Activated naive CD4-positive, alpha-beta T cell (primary cell): ENCODE measurements at places on chromosomes 2 and 18.

DNA sequence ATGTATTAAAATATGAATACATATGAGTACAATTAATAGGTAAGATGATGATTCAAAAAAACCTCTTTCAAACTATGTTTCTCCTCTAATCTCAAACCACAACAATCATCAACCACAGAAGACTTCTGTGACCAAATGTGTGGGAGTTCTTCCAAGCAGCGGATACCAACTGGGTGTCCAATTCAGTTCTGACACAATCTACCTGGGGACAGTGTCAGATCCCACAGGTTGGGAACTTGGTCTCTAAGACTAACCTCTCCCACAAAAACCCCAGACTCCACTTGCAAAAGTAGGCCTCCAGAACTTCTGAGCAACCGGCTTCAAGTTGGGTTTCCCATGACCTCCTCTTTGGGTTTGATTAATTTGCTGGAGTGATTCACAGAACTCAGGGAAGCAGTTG lies 26.9 kb downstream of the FASTKD1 start:
- no peak for DNase-seq

DNA sequence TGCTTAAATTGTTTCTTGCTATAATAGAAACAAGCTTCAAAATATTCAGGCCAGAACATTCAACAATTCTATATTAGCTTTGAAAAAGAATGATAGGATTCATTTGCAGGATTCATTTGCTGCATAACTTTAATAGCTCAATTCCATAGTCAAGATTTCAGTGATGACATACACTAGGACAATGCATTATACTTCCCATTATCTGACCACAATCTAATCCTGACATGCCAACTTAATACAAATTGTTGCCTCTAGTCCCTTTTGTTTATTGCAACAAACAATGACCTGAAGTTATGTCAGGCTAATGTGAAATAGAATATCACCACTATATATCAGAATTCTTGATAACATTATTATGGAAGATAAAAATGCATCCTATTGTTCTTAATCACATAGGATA lies 169.4 kb downstream of the DNAH7 start:
- no peak for DNase-seq

DNA sequence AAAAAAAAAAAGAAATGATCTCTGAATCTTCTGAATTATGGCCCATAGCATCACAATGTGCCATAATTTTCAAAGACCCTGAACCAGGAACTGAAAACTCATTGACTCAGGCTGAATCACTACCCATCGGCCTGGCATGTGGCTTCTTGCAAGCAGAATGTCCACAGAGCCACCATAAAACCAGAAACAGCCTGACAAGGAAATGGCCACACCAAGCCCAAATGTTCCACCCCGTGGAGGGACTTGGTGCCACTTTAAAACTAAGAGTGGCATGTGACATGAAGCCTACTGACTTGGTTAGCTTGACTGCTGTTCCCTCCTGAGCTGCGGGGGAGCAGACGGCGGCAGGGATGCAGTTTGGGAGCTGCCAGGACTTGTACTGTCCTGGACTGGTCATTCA lies 71.2 kb upstream of the RBM44 start:
- DNase-seq = no peak

- no peak for DNase-seq
Measured at GRCh38 chr2:72800492-72800891, 25.3 kb downstream of the EXOC6B start.

DNA sequence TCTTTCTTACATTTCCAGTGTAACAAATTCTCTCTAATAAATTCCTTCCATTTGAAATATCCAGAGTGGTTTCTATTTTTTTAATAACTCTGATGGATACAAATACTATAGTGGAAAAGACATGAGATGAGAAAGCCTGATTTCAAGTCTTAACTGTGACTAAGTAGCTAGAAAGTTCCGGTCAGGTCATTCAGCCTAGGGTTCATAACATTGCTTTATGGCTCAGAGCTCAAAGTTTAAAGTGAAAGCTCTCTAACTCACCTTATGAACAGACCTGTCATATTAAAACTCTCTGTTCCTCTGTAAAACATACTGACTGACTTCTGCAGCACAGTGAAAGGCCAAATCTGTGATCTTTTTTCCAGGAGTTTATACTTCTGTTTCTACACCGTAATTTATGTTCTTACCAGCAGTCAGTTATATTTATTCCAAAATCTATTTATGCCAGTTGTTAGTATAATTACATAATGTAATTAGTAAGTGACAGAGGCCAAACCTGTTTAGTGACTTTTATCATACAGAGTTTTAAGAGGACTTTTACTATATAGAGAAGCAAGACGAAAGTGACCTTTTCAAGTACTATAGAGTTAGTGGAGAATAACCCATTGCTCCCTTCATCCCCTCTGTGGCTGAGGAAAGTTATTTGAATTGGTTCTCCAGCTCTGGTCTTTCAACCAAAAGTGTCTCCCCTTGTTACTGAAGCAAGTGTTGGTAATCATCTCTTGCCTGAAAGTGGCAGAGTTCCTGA lies 118.8 kb upstream of the PDE1A start:
- no peak for DNase-seq

- no peak for DNase-seq
Measured at GRCh38 chr18:25341831-25342230, 10.1 kb downstream of the ZNF521 start.
